ENCODE measurements at places on chromosomes 11 and 22.

DNA sequence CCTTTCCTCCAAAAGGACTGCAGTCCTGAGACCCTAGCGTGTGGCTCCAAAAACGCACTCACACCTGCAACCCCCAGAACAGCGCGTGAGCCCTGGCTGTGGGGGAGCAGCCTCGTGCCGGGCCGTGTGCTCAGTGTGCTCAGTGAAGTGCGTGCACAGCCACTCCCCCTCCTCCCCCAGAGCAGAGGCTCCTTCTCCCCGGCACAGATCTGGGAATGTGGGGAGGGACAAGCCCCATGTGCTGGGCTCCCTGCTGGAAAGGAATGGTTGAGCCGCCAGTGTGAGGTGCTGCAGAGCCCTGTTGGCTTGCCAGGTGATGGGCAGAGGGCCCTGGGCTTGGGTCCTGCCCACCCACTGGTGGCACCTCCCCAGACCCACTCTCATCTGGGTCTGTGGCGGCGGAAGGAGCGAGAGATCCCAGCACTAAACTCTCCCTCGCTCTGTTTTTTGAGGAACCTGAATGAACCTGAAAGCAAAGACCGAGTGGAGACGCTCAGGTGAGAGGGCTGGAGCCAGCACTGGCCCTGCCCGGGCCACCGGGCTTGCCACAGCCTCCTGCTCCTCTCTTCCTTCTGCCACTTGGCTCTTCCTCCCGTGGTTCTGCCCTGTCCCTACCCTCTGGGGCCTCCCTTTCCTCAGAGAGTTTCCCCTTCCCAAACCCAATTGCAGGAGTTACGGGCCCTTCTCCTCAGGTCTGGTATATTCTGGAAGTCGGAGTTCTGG lies 9.0 kb downstream of the RCOR2 start:
- no peak for DNase-seq

GRCh38 chr11:16001899-16002426 lies 354.4 kb downstream of the SOX6 start:
- DNase-seq, result no peak

GRCh38 chr11:16098526-16099205 lies 257.7 kb downstream of the SOX6 start:
- no peak for DNase-seq

DNA sequence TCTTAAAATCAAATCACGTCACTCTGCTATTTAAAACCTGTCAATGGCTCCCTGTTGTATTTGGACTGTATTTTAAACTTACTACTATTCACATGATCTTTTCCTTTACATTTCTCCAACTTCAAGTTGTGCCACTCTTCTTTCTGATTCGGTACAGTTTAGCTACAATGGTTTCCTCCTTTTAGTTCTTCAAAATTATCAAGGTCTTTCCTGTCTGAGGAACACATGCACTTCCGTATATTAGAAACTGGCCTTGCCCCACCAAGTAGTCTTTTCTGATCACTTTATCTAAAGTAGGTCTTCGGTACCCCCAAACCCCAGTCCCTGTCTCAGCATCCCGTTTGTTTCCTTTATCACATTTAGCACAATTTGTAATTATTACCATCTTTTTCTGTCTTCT lies 81.8 kb downstream of the MTMR3 start:
- DNase-seq, result no peak

- no peak for DNase-seq
Observed at GRCh38 chr11:70625582-70626518, 227.5 kb downstream of the CTTN start.

DNA sequence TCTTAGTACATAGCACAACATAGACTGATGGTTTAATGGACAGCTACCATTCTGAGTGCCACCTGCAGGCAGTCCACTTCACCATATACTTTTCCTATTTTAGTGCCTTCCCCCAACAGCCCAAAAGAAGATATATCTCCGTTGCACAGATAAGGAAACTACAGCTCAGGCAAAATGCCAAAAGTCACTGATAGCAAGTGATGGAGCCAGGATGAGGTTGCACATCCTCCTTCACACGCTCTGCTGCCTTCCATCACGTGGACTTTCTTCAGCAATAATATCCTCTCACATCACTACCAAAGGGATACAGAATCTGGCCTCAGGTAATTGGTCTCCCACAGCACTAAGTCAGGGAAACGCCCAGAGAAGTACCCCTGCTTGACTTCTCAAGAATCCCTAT lies 7.5 kb downstream of the TCF20 start:
- no peak for DNase-seq

GRCh38 chr11:96219981-96220623 lies 122.9 kb downstream of the MAML2 start:
- no peak for DNase-seq

- DNase-seq, result no peak
Observed at GRCh38 chr22:23897320-23897719, 3.1 kb downstream of the MIF start.

GRCh38 chr11:92357344-92357743 lies 132.7 kb downstream of the FAT3 start:
- DNase-seq, result no peak

DNA sequence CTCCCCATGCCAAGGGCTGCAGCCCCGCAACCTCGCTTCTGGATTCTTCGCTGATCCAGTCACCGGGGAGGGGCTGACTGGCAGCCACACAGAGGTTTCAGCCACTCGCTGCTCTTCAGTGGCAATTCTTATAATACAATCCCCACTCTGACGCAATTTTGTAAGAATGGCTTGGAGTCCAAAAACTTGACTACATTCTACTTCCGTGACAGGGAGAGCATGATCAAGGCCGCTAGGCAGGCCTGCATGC lies 14.9 kb downstream of the PPM1F start:
- DNase-seq, result no peak

DNA sequence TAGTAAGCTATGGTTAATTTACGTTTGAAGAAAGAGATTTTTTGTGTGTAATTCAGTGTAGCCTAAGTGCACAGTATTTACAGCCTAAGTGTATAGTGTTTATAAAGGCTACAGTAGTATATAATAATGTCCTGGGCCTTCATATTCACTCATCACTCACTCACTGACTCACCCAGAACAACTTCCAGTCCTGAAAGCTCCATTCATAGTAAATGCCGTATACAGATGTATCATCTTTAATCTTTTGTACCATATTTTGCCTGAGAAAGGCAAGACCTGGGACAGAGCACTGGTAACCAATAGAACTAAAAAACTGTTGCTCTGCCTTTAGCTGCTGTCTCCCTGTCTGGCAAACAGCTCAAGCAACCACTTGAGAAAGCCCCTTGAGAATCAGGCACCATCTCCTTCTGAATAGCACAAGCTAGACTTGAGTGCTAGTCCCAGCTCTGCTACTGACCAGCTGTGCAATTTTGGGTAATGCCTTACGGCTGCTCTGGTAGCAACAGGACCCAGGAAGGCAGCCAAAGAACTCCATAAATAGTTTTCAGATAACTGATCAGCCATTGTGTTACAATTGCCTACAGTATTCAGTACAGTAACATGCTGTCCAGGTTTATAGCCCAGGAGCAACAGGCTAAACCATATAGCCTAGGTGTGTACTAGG lies 131.3 kb downstream of the KCNC1 start:
- no peak for DNase-seq

DNA sequence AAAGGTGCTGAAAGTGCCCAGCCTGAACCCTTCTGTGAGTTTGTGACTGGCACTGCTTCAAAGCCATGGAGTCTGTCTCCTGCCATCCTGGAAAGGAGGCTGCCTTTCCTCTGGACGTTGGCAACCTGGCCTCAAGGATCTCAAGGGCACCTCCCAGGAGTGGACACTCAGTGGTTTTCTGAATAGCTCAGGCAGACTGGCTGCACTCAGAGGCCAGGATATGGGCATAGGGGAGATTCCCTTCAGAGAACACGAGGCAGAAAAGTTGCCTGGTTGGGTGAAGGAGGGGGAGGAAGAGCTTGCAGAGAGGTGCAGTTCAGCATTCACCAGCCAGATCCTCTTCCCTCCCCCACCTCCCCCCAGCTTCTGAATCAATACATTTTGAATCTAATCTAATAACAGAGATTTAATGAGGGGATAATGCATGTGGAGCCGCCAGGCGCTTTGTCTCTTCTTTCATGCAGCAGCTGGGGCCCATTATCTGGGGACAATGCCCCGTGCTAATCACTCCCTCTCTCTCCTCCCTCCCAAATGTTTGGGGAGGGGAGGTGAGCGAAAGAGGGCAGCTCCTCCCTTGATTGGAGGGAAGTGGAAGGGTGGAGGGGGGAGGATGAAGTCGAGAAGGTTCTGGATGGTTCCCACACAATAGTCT lies 17.7 kb downstream of the HTR3A start:
- DNase-seq, result no peak

- DNase-seq, result no peak
Observed at GRCh38 chr22:44030702-44031082, 6.6 kb downstream of the PARVB start.

GRCh38 chr22:29977107-29977506 lies 94.1 kb downstream of the MTMR3 start:
- DNase-seq, result no peak

DNA sequence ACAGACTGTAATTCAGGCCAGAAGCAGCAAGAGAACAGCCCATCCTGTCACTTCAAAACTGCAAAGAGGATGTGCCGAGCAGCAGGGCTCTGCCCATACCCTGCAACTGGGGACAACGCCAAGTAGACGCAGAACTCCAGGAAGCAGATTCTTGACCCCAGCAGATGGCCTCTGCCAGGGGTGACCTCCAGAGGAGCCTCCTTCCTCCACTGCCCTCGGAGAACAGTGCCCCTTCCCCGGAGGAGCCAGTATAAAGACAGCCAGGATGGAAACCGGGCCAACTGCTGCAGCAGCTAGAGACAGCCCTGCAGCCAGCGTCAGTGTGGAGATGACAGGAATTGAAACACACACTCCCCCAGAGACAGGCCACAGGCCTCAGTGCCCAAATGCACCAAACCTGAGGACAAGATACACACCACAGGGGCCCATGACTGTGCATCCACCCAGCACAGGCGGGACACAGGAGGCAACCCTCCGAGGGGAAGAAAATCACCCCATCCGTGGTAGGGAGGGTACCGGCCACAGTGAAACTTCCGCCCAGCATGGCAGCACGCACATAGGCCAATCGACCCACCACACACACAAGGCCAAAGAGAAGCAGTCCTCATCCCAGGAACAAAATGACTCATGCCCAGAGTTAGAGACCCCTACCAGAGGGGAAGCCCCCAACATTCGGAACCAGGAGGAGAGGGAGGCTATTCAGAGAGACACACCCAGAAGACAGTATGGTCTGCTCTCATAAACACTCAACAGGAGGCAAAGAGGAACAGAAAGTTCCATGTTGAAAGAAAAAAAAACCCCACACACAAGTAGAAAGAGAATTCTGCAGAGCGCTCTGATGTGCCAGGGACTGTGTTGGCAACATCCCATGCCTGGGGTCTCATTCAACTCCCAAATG lies 5.6 kb downstream of the AHNAK start:
- peak; percentile 62 for DNase-seq

DNA sequence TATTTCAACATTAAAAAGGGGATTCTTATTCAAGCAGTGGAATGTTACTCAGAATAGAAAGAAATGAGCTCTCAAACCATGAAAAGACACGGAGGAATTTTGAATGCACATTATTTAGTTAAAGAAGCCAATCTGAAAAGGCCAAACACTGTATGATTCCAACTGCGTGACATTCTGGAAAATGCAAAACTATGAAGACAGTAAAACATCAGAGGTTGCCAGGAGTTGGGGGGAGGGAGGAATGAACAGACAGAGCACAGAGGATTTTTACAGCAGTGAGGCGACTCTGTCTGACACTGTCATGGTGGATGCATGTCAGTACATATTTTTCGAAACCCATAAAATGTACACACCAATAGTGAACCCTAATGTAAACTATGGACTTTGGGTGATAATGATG lies 22.9 kb upstream of the THY1 start:
- DNase-seq, result no peak

All from ureter (tissue), 1 donor.